ENCODE measurements at places on chromosomes 11 and 22.

- no peak for DNase-seq
Measured at GRCh38 chr11:35145271-35145670, 6.3 kb downstream of the CD44 start.

DNA sequence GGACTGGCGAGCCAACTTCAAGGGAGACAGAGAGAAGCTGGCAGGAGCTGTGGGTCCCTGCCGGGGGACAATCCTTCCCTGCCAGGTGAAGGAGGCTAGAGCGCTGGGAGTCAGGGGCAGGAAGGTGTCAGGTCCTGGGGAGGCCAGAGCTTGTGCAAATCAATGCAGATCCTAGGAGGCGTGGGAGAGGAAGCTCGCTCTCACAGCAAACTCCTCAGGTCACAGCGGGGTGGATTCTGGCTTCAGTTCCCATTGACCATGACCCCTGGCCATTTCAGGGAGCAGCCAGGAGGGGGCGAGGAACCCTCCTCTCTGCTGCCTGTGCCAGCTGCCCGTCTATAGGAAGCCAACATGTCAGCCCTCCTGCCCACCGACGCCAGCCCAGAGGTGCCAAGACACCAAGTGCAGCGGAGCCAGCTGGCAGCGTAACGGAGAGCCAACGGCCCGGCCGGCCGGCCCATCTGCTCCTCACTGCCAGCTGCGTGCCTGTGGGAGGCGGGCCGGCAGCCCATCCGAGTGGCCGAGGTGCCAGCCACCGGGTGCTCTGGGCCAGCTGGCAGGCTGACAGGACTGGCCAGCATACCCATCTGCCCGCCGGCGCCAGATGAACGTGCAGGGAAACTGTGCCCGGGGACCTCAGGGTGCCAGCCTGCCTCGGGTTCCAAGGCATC is 374.8 kb downstream of the MIAT start:
- DNase-seq: peak; percentile 55

GRCh38 chr11:1012291-1012690 is 24.2 kb downstream of the MUC6 start:
- no peak for DNase-seq

- no peak for DNase-seq
Measured at GRCh38 chr22:48494256-48494967, 1333.3 kb downstream of the BRD1 start.

GRCh38 chr22:39263626-39264348 is 19.0 kb upstream of the PDGFB start:
- no peak for DNase-seq

- DNase-seq: no peak
Measured at GRCh38 chr11:32940865-32941264, 48.3 kb downstream of the QSER1 start.

GRCh38 chr22:42651134-42651533 is 1.9 kb upstream of the CYB5R3 start:
- no peak for DNase-seq

- DNase-seq: no peak
Measured at GRCh38 chr22:24486501-24486921, 8.6 kb upstream of the UPB1 start.

DNA sequence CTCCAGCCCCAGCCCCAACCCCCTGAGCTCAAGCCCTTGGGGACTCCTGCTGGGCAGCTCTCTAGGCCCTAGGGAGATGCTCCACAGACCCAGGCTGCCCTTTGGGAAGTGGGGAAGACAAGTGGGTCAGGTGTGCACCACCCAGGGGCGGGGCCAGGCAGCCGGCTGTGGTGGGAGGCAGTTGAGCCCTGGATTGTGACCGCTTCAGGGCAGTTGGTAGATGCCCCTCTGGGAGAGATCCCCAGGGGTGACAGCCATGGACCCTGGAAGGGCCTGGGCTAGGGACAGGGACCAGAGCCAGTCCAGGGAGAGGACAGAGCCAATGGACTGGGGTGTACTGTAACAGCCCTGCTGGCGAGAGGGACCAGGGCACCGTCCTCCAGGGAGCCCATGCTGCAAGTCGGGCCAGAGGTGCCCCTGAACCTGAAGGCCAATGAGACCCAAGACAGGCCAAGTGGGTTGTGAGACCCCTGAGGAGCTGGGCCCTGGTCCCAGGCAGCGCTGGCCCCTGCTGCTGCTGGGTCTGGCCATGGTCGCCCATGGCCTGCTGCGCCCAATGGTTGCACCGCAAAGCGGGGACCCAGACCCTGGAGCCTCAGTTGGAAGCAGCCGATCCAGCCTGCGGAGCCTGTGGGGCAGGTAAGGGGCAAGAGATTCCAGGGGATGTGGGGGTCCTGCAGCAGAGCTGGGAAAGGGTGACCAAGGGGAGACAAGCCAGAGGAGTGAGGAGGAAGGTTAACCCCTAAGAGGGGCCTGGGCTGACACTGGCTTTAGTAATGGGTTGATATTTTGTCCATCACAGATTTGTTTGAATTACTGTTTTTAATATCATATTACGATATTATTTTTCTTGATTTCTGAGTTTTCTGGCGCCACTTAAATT is at the start of gene IGLL5:
Gene IGLL5, plus strand, starts transcription at position 196 of the 883 bp plus-strand sequence. Its CDS starts 238 bp downstream, at position 434.
- no peak for DNase-seq

DNA sequence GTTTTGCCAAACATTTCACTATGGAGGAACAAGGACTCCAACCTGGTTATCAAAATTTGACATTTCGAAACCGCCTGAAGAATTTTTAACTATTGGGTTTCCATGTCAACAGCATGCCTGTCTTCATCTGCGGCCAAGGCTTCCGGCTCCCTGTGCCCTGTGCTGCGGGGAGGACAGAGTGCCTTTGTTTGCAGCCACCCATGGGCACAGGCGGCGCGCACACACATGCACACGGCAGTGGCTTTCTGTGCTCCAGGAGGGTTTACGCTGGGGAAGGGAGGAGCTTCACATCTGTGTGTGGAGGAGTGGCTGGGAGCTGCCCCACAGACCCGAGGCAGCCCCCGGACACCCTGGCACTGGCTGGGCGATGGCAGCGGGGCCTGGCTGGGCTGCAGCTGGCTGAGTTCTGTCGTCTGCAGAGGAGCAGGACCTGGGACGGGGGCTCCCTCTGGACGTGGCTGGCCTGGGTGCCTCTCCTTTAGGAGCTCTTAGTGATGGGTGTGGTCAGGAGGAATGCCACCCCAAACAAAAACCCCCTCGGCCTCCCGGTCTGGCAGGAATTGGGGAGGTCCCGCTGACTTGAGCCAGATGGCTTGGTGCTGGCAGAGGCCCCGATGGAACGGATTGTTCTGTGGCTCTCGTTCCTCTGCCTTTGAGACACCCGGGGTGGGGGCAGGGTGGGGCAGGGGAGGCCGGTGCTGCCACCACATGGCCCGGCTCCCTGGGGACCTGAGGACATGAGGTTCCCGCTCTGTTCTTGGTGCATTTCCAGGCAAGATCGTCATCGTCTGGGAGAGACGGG is 1290.9 kb downstream of the BRD1 start:
- no peak for DNase-seq

GRCh38 chr11:17848715-17849114 is 114.1 kb downstream of the KCNC1 start:
- no peak for DNase-seq

GRCh38 chr11:1359556-1359955 is 30.2 kb upstream of the BRSK2 start:
- no peak for DNase-seq

DNA sequence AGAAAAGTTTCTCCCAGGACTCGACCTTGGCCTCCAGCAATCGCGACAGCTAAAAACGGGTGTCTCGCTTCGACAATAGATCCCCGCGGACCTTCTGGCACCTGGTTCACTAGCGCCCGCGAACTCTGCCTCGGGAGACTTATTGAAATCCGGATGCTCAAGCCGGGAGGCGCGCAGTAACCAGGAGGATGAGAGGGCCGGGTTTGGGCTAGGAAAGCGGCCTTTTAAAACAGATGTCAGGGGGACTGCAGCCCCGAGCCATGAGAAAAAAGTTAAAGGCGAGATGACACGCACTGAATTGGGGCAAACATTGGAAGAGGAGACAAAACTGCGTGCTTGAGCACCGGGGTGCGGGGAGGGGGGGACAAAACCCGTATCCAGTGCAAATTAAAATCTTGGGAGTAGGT is 637 bp upstream of the ZBTB16 start:
- no peak for DNase-seq

GRCh38 chr22:40183029-40183581 is 5.4 kb downstream of the TNRC6B start:
- no peak for DNase-seq

GRCh38 chr22:49582678-49583077 is 245.0 kb downstream of the BRD1 start:
- DNase-seq: no peak

DNA sequence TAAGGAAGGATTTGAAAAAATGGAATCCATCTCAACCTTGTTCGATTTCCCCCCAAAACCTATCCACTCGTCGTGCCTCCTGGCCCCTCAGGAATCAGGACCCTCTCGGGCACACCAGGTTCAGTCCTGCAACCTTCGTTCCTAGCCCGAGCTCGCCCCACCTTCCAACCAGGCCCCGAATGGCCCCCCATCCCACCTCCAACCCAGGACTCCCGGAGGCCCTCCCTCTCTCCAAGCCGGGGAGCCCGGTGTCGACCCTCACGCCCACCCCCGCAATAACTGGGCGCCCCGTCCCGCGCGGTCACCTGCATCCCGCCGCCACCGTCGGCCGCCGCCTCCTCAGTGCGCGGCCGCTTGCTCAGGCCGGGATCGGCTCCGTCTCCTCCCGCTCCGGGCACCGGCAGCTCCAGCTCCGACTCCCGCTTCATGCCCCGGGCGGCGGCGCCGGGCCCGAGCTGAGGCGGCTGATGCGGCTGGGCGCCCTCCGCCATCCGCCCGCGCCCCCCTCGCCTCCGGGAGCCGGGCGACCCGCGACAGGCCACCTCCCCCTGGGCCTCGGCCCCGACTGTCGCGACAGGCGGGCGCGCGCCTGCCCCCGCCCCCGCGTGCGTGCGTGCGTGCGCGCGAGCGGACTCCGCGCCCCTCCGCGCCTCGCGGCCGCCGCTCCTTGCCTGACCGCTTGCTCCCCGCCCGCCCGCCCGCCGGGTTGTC is 534 bp downstream of the RBFOX2 start:
- DNase-seq: peak; percentile 45

DNA sequence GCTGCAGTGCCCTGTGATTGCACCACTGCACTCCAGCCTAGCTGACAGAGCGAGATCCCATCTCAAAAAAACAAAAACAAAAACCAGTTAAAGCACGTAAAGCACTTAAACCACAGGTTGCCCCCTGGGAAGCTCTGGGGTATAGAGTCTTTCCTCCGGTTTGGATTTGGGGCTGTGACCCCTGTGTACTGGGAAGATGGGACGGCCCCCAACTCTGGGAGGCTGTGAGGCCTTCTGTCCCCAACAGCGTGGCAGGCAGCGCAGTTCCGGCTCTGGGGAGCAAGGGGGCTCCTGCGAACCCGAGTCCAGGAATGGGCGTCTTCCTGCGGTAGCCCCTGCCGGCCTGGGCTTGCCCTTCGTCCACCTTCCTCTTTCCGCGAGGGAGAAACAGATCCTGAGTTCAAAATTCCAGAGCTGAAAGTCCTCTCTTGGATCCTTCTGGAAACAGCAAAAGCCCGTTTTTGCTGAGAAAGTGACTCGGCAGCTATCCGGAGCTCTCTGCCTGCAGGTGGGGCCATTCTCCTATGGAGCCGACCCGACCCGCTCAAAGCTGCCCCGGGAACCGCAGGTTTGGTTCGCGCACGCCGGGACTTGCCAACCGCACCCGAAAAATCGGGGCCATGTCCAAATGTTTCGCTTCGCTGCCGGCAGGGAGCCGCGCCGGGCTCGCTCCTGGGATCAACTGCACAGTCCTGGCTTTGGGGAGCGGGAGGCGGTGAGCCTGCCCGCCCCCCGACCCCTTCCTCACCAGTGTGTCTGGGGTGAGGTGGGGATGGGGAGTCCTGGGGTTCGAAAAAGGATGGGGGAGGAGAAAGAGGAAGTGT is 36.3 kb upstream of the POLA2 start:
- no peak for DNase-seq

DNA sequence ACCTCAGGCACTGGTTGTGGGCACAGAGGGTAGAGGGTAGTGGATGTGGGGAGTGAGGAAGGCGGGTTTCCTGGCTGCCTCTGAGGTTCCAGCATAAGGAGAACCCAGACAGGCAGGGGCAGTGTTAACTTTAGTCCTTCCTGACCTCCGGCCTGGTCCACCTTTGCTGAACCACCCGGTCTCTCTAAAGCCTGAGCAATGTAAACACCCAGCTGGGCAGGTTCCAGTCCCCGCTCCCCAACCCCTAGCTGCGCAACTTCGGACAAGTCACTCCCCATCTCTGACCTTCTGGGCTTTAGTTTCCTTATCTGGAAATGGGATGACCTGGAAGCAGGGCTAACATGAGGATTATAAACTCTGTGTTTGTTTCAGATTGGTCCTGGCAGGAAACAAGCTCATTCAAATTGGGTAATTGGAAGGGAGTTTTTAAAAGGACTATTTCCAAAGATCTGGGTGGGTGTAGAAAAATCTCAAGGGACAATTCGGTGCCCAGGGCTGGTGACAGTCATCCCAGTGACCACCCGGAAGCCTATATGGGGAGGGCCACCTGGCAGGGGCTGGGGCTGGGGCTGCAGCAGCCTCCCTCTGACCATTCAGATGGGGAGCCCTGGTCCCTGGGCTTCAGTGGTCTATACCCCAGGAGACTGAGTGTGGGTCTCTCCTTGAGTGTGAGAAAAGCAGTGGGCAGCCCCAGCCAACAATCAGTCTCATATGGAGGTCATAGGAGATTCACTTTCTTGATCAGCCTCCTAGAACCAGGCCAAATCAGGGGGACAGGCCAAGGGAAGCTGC is 108.3 kb upstream of the SYT13 start:
- no peak for DNase-seq

DNA sequence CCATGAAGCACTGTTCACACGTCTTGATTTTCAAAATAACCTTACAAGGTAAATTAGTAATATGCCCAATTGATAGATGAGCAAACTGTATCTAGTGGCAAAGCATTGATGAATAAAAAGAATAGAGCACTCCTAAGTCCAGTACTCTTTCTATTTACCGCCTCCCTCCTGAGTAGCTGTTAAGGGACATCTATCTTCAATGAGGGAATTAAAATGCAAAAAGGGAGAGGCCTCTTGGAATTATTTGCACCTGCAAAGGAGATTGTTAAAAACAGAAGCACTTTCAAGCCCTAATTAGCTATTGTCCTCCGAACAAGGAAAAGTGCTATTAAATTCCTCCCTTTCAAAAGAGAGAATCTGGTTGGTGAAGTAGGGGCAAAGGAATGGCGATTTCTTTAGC is 6.8 kb upstream of the GALNT18 start:
- DNase-seq: no peak

GRCh38 chr22:19759427-19760057 is 1.0 kb upstream of the TBX1 start:
- no peak for DNase-seq

DNA sequence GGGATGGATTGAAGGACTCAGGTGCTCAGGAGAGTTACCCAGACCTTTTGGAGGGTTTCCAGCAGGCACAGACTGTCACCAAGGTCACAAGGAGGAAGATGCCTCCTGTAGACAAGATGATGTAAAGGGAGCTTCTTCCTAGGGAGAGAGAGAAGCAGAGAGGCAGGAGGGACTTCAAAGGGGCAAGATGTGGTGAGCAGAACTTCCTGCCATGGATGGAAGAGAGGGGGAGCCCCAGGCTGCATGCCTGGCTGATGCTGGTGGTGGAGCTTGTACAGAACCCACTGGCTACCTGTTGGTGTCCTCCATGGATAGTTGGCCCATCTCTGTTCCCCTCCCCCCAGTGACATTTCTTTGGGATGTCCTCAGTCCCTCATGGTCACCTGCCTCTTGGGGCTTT is 4.2 kb downstream of the HEPN1 start:
- no peak for DNase-seq

- no peak for DNase-seq
Measured at GRCh38 chr11:75474240-75474639, 41.2 kb upstream of the KLHL35 start.

Measured in NCI-H2081 (cell line).